CD4-positive, alpha-beta T cell treated with Interleukin-10 for 1 hour (primary cell): ENCODE measurements at places on chromosomes 5 and 9.

GRCh38 chr5:124056991-124057723, 545.2 kb downstream of the CSNK1G3 start:
- DNase-seq, result no peak

- no peak for DNase-seq
Measured at GRCh38 chr5:145830594-145830993, 4.5 kb downstream of the PRELID2 start.

- DNase-seq, result no peak
Measured at GRCh38 chr5:102986074-102986473, 133.9 kb downstream of the GIN1 start.

DNA sequence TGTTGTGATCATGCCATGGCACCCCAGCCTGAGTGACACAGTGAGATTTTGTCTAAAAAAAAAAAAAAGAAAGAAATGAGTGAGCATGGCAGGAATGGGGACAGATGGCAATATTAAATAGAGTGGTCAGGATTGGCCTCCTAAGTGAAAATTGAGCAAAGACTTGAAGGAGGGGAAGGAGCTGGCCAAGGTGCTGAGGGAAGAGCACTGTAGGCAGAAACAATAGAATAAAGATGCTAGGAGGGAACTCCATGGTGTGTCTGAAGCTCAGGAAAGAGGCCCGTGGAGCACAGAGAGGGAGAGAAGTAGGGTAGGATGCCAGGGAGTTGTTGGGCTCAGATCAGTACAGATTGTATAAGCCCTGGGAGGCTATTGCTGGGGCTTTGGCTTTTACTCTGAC, 64.4 kb upstream of the PCAT7 start:
- DNase-seq, result no peak

DNA sequence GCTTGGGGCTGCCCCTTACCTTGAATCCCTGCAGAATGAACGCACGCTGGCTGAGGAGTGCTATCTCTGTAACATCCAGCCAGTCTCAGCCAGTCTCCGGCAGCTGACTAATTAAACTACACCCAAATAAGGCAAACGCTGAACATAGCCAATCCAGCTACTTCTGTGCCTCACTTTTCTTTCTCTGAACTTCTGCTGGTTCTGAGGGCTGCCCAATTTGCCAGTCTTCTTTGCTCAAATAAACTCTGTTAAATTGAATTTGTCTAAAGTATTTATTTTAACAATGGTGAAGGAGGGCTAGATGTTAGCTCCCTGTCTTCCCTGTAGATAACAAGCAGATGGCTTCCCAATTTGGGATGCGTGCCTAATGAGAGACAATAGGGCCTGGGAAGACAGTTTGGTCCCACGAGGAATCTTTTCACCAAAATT, 154.0 kb upstream of the NFIL3 start:
- DNase-seq, result no peak

- no peak for DNase-seq
Measured at GRCh38 chr9:36315283-36315682, 57.0 kb upstream of the GNE start.

DNA sequence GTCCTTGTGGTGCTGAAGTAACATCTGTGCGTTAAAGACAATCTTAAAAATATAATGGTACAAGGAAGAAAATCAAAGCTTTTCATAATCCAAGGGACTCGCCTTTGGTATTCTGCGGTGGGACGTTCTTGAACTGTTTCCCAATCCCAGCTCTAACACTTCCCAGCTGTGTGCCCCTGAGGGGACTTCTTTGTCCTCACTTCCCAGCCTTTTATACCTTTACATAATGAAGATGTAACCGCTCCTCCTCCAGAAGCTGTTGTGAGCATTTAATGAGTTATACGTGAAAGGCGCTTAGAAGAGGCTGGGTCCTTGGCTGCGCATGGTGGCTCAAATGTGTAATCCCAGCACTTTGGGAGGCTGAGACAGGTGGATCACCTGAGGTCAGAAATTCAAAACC, 16.9 kb downstream of the STK10 start:
- DNase-seq, result no peak

- no peak for DNase-seq
Measured at GRCh38 chr9:81621785-81622259, 67.5 kb downstream of the TLE1 start.

- no peak for DNase-seq
Measured at GRCh38 chr5:158410976-158411375, 552.0 kb upstream of the CLINT1 start.

DNA sequence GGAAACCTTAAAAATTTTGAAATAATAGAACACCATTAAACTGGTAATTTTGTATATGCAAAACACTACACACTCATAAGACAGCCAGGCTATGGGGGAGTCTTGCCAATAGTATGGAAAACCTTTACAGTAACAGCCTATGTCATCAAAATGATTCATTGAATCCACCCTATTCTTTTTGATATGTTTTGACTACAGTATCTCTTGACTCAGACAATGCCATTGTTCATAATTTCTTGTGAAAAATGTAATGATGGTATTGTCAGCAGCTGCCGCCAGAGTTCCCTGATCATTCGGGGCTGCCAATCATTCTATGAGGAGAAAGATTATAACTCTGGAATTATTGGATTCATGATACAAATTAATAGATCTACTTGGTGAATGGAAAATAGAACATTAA, 101.4 kb upstream of the POC5 start:
- DNase-seq, result no peak

- peak; percentile 39 for DNase-seq
Measured at GRCh38 chr5:73694089-73694488, 68.1 kb downstream of the ARHGEF28 start.

- no peak for DNase-seq
Measured at GRCh38 chr5:128462330-128462729, 75.7 kb downstream of the FBN2 start.

GRCh38 chr5:55894135-55894534, 43.0 kb downstream of the IL31RA start:
- DNase-seq, result no peak

GRCh38 chr9:5643005-5643624, 14.2 kb downstream of the RIC1 start:
- no peak for DNase-seq

GRCh38 chr9:126386088-126386487, 59.5 kb downstream of the MVB12B start:
- DNase-seq, result no peak

DNA sequence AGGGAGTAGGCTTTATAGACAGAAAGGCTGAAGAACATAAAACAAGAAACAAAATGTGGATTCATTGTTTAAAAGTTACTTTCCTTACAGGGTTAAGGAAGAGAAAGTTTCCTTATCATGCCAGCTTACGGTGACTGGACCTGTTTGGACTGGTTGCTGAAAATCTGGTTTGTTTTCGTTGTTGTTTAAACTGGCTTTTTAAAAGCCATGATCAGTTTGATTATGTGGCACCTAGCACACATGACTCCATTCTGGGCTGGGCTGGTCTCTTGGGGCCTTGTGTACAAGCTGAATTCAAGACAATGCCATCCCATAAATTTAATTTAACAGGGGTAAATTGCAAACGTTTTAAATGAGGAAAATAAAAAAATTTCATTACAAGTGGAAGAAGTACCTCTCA, 18.4 kb upstream of the ZNF474 start:
- DNase-seq, result no peak

- DNase-seq, result no peak
Measured at GRCh38 chr9:137499858-137500661, 40.9 kb upstream of the NSMF start.

- no peak for DNase-seq
Measured at GRCh38 chr9:10612641-10613398, at the start of gene PTPRD. Gene PTPRD (minus strand): TSS chr9:10613002.

GRCh38 chr9:81387360-81388106, 301.8 kb downstream of the TLE1 start:
- no peak for DNase-seq

GRCh38 chr5:157175071-157175612, 5.5 kb upstream of the ITK start:
- no peak for DNase-seq

GRCh38 chr5:150320044-150320613, 17.4 kb upstream of the ARSI start:
- DNase-seq, result no peak

- DNase-seq, result no peak
Measured at GRCh38 chr9:95561913-95562312, 45.1 kb upstream of the PTCH1 start.

GRCh38 chr9:113299800-113300292, 3.3 kb downstream of the RNF183 start:
- DNase-seq, result no peak

- no peak for DNase-seq
Measured at GRCh38 chr9:91038483-91039124, 237.0 kb downstream of the SYK start.

- peak; percentile 98 for DNase-seq
Measured at GRCh38 chr5:181191526-181192336, 13.3 kb downstream of the TRIM7 start.

DNA sequence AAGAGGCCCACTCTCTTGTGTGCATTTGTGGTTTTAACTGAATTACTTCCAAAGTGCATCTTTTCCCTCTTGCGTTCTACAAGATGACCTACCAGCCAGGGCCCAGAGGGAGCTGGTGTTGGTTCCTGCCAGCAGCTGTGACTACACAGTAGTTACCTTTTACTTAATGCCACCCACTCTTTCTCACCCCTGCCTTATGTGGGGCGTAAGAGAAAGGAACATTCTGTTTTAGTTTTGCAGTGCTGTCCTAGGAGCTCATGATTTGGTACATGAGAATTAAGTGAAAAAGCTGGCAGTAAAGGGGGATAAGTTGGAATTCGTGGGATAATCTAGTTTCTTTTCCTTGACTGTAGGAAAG, 45.4 kb downstream of the RCL1 start:
- DNase-seq, result no peak

GRCh38 chr5:131419877-131420276, 156.0 kb downstream of the CDC42SE2 start:
- DNase-seq, result no peak

DNA sequence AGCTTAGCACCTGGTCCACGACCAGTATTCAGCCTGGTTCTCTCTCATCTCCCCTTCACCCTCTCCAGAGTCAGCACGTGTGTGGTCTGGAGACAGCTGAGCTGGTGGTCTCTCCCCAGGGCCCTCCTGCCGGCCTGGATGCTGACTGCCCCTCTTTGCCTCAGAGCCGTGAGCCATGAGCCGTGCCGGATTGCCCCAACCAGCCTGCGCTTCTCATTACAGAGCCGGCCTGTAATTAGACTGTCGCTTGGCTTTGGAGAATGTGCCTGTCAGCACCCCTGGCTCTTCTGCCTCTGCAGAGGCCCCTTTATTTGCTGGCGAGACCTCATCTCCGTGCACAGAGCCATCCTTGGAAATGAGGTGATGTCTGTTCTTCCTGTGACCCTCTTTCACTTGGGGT, 118.7 kb upstream of the BOD1 start:
- no peak for DNase-seq

GRCh38 chr9:124342776-124343485, 72.3 kb downstream of the PSMB7 start:
- DNase-seq, result no peak

DNA sequence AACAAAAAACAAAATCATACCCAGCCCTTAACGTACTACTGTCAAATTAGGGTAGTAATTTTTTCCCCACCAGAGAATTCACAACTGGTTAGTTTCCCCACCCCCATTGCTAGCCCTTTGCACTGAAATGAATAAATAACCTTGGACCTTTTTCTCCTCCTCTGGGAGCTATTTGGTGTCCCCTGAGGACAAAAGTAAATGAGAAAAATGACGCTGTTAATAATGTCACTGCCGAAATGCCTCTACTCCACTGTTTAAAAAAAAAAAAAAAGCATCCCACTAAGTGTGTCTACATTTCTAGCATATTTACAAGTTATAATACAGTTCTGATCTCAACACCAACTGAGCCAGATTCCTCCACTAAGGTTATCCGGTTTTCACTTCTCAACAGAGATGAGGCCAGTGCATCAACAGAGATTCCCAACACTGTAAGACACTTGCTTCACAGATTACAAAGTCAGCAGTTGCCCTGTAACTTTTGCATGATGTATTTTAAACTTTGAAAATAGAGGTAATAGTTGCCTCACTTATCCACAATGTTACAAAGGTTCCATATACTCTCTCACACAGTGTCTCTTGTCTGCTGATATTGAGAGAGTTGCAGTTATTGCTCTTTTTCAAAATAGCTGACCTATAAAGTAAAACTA, 5.1 kb upstream of the NFIB start:
- no peak for DNase-seq

DNA sequence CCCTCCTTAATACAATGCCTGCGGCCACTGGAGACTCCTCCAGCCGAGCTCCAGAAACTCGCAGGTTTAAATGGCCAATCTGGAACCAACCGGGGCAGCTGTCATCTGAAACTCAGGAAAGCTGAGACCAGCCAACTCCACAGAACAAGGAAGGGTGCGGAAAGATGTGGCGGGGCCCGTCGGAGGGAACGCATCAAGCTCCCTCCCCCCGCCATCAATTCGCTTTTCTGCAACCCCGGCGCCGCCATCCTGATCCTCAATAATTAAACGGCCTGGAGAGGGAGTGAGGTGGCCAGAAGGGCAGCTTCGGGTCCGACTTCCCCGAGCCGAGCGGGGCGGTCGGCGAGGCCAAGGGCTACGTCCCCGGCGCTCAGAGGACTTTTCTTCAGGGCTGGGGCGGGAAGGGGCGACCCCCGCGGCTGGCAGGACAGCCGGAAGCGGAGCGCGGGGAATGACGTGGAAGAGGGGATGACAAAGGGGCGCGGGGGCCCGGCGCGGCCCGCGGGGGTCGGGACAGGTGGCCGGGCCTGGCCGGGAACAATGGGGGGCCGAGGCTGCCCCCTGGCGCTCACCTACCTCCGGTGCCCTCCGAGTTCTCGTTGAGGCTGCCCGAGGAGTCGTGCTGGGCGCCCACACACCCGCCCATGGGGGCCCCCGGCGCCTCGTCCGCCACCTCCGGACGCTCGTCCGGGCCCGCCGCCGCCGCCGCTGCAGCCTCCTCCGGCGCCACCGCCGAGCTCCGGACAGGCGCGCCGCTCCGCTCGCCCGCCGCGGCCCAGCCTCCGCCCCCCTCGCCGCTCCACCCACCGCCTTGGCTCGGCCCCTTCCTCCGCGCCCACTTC, at the start of gene UBTD2:
TSS of gene UBTD2 (minus strand) at position 745 of the 842 bp plus-strand sequence. CDS start at position 646, 99 bp downstream.
- peak; percentile 74 for DNase-seq

DNA sequence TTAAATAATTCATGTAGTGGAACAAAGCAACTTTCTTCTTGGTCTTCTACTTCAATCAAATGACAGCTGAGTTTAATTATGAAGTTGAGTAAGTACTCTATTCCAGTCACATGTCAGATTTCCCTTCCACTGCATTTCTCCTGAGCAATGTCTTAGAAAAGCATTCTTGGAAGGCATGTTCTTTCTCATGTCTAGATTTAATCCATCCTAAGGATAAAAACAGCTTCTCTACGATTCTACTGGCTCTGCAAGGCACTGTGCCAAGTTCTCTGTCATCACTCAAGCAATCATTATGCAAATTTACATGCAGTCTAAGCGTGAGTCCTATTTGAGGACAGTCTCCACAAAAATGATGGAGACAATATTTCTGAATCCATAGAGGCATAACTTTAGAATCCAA, 142.4 kb downstream of the YIPF5 start:
- DNase-seq, result no peak
